ENCODE measurements at places on chromosomes 2 and 18. TPM values are rescaled to one million over a fixed set of nuclear protein-coding genes. Genes with fewer than 3 reads are reported as not detected.

GRCh38 chr2:236102971-236103370, 65.2 kb downstream of the GBX2 start:
- DNase-seq: no peak

The RBMS1 gene
- total RNA-seq: 56.3 TPM

DNA sequence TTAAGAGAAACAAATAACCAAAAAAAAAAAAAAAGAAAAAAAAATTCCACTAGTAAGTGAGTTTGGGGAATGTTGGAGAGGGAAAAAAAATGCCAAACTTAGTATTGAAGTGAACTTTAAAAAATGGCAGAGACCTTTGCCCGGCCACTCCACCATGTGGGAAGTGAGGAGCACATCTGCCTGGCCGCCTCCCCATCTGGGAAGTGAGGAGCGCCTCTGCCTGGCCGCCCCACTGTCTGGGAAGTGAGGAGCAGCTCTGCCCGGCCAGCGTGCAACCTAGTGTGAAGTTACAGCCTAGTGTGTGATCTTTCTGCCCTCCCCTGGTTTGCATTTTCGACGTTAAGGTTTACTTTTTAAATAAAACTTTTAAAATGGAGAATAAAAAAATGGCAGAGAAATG, 33.9 kb upstream of the VIT start:
- no peak for DNase-seq

- DNase-seq: no peak
These were observed 45.2 kb upstream of the SULT1C3 start for GRCh38 chr2:108194409-108195132.

DNA sequence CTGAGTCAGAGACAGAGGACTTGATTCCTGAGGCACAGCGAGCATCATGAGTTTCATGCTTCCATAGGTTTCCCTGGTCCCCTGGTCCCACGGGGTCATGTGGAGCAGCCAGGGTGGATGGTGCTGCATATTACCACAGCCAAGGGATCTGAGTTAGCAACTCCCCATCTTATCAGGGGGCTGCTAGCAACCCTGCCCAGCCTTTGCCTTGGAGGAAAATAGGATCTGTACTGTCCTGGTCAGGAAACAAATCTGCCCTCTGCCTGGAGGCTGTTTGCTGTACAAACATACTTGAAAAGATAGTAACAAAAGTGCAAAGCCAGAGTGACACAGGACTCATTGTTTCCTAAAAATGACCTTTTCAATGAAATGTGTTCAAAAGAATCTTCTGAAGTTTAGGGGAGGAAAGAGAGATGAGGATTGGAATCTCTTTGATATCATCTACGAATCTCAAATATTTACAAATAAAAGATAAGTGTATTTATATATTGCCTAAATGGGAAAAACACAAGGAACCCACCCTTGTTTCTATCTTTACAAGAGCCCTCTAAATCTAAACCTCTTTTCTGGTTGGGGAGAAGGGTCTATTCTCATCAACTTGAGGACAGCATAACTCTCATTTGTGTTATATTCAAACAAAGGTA, 194.8 kb downstream of the CD226 start:
- DNase-seq: no peak

DNA sequence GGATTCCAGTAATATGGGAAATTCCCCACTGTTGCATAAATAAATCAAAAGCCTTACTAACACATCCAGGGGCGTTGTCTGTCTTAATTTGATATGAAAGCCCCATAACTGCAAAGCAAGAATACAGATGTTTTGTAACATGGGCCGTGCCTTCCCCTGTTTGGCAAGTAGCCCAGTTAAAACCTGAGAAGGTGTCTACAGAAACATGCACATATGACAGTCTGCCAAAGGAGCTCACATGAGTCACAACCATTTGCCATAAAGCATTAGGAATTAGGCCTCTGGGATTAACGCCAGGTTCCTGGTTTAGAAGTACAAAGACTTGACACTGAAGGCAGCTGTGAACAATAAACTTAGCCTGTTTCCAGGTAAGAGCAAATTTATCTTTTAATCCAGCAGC, 43.1 kb upstream of the LONRF2 start:
- DNase-seq: no peak

The POTEC gene
- not detected for total RNA-seq
